ENCODE measurements at places on chromosomes 3 and 15.
A peak's percentile ranks its signal among the peaks of the same experiment; 100 is the strongest.

- no peak for DNase-seq
Observed at GRCh38 chr15:101018016-101018415, 98.9 kb downstream of the LRRK1 start.

GRCh38 chr3:185931777-185932612, 5.8 kb downstream of the TRA2B start:
- DNase-seq = no peak

DNA sequence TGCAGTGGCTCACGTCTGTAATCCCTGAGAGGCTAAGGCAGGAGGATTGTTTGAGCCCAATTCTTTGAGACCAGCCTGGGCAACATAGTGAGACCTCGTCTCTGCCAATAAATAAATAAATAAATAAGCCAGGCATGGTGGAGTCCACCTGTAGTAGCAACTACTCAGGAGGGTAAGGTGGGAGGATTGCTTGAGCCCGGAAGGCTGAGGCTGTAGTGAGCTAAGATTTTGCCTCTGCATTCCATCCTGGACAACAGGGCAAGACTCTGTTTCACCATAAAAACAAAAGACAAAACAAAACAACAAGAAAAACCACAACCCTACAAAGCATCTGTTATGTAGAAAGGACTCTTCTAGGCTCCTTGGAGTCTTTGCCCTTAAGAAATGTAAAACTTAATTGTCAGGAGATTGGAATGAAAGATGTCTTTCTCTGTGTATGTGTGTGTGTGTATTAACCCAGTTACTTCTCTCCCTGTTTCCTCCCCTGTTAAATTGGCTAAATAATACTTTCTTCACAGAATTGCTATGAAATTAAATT, 9.5 kb downstream of the NECTIN3 start:
- no peak for DNase-seq

DNA sequence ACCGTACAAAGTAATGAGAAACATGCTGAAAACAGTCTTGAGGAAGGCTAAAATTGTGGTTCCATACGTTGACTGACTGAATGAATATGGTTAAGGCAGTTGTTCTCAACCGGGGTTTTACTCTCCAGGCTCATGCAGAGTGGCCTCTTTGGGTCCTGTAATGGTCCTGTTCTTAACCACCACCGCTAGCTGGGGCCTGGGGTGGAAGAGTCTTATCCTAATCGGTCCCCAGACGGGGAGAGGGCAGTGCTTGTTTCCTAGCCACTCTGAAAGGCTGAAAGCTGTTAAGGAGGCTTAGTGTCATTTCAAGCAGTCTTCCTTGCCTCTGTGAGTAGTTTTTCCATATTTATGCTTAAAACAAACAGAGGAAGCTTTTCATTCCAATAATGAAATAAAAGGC, 32.0 kb downstream of the SELENOT start:
- DNase-seq = no peak

DNA sequence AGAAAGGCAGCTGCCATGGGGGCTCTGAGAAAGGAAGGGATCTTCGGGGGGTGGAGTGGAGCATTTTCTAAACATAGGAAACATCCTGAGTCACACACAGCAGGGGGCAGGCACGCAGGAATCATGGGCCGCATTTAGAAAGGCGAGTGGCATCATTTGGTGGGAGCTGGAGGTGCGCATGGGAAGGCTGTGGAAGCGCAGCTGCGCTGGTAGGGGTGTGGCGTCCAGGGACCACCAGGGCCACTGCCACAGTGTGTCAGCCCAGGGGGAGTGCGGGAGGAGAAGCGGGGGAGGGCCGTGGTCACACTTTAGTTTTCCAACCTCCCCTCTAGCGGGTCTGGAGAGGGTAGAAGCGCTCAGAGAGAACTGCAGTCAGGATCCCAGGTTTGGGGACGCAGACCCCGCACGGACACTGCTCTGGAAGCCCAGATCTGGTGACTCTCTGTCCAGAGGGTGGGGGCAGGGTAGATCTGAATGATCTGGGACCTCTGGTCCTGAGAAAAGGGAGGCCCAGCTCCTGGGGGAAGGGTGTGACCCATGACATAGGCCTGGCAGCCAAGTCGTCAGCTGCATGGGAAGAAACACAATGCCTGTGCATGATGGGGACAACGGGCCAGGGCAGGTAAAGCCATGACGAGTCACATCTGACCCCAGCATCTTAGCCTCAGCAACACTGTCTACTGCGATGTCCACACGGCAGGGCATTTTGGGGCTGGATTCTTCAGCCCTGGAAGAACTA, 88.0 kb upstream of the IQSEC1 start:
- DNase-seq = no peak

- DNase-seq = peak; percentile 14
Observed at GRCh38 chr15:80052597-80053304, 6.7 kb upstream of the ZFAND6 start.

Measured in epithelial cell of esophagus (primary cell).